ENCODE measurements at places on chromosomes 16 and 17. TPM values are rescaled to one million over a fixed set of nuclear protein-coding genes. Genes with fewer than 3 reads are reported as not detected.

The SLC6A2 gene
- not detected for total RNA-seq

The ZNF785 gene
- total RNA-seq = 12.1 TPM

The LRRC36 gene
- 1.1 TPM for total RNA-seq

The ARHGAP23 gene
- 0.34 TPM for total RNA-seq

The MFAP4 gene
- total RNA-seq = not detected

The PLD6 gene
- total RNA-seq = 4.7 TPM

Measured in SK-MEL-5 (cell line).